NCI-H2171 (cell line): ENCODE measurements at places on chromosomes 6 and 20.

DNA sequence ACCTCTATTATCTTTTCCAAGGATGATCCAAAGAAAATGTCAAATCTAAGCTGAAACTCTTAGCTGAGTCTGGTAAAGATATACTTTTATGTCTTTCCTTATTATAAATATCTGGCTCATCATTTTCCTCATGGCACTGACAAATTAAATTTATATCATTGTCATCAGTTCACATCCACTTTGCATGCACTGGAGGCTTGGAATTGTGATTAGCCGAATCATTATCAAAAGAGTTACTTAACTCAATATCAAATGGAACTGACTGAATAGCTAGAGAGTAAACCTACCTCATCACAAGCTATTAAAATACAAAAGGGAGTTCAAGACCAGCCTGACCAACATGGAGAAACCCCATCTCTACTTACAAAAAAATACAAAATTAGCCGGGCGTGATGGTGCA, 713.9 kb upstream of the MARCKS start:
- no peak for DNase-seq

DNA sequence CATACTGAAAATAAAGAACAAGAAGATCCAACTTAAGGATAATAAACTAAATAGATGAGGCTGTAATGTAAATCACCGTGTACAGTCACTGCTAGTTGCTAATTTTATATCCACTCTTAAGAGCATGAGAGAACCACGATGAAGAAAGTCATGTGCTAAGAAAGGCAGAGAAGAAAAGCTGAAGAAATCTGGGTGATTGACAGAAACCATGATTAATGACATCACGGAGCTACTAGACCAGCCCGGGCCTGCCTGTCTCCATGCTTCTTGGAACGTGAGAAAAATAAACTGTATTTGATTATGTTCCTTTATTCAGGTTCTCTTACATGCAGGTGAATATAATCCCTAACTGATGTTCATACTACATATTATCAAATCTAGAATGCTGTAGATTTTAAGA, 84.2 kb upstream of the E2F3 start:
- DNase-seq: no peak

DNA sequence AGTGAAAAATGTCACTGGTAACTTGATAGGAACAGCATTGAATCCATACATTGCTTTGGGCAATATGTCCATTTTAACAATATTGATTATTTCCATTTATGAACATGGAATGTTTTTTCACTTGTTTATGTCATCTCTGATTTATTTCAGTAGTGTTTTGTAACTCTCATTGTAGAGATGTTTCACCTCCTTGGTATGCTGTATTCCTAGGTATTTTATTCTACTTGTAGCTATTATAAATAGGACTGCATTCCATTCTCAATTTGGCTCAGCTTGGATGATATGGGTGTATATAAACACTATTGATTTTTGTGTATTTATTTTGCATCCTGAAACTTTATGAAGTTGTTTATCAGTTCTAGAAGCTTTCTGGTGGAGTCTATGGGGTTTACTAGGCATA, 730.3 kb downstream of the DOK5 start:
- DNase-seq: no peak

GRCh38 chr6:157541618-157542413, 160.8 kb downstream of the ZDHHC14 start:
- no peak for DNase-seq

DNA sequence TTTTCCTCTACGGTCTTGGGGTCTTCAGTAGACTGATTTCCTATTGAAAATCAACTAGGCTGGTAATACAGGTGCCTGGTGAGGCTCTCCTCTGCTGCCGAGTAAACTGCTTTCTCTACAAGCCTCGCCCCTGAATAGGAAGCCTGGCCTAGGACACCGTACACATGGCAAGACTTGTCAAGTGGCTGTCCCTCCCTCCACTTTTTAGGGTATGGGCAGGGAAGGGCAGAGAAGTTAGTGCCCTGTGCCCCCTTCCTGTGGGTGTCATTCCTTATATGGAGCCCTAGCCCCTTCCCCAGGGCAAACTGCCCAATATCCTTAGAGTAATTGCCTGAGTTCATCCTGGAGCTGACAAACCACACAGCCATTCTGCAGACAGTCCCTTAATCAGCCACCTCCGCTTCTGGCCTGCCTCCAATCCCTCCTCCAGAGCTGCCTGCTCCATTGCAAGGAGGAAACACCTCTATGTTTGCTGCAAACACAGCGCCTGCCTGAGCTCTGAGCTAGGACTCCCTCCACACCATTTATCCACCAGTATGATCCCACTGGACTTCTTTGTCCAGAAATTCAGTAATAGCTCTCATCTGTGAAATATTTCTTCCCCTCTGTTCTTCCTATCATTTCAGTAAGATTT, 93.1 kb downstream of the CHD6 start:
- no peak for DNase-seq

GRCh38 chr6:81772741-81773140, 20.3 kb upstream of the TENT5A start:
- DNase-seq: no peak

DNA sequence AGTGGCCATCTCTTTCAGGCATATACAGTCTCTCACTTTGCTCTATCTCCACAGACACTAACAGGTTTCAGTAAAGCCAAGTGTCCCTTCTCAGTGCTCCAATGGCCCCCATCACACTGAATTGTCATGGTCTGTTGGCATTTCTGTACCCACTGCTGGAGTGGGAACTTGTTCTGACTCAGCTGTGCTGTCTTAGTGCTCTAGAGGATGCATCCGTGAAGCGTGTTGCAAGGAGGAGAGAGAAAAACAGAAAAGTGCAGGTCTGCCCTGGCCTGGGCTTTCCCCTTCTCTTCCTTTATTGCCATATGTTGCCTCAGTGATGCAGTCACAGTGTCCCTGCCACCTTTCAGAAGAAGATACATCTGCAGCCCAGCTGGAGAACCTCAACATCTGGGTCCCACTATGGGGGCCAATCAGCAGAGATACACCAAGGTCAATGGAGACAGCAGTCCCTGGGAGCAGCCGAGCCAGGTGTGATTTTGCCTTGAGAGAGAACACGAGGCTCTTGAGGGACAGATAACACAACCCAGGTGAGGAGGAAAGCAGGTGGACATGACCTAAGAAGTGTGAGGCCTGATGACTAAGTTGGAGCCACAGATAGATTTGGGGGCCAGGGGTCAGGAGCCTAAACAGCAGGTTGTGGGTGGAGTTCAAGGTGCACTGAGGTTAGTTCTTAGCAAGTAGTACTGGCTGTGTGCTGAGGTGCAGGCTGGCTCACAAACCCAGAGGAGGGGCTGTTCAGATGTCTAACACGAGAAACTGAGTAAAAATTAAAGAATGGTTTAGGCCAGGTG, 5.6 kb upstream of the PLCG1 start:
- DNase-seq: no peak

DNA sequence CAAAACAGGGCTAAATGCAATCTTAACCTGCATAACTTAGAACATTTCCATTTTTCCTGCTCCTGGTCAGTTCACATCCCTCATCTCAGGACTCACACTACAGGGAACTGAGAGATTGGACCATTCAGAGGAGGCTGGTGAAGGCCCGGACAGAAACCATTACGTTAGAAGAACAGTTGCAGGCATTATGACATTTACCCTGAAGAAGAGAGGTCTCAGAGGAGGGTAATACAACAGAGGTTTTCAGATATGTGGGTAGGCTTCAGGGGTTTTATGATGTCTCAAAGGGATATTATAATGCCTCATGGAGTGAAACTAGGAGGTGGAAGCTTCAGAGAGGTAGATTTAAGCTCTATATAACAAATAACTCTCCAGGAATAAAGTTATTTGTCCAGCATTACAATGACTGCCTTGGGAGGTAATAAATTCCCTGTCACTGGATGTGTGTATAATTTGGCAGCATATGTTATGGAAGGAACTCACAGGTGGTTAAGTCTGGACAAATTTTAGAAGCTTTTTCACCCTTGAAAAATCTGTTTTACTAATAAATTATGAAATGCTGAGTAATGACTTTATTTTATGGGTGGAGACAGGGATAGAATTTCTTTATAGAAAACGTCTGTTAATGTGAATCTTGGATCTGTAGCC, 36.7 kb upstream of the RIPOR2 start:
- DNase-seq: no peak

- DNase-seq: peak; percentile 97
Measured at GRCh38 chr6:36682328-36683144, 4.0 kb downstream of the CDKN1A start.

GRCh38 chr6:151121900-151122299, 117.9 kb upstream of the AKAP12 start:
- DNase-seq: peak; percentile 83

DNA sequence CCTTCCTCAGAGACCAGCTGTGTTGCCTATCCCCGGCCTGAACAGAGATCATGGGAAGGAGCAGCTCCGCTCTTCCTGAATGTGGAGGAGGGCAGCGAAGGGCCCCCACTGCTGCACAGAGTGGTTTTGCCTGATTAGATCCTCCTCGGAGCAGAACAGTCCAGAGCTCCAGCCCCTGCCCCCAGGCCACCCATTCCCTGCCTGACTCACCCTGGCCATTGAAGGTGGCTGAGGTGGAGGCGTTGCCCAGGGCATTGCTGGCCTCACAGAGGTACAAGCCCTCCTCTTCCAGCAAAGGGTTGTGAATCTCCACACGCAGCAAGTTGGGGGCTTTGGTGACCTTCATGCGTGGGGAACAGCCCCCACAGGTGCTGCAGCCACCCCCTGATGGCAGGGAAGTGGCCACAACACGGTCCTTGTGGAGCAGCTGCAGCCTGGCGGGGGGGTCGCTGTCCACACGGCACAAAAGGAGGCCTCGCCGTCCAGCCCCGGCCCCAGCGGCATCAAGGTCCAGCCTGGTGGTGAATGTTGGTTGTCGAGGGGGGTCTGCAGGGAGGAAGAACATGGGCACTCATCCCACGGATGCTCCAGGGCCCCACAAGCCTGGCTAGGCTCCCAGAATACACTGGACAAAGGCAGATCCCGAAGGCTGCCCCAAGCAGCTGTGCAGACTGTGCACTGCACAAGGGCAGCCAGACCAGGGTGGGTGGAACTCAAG, 14.7 kb downstream of the SIGLEC1 start:
- no peak for DNase-seq

DNA sequence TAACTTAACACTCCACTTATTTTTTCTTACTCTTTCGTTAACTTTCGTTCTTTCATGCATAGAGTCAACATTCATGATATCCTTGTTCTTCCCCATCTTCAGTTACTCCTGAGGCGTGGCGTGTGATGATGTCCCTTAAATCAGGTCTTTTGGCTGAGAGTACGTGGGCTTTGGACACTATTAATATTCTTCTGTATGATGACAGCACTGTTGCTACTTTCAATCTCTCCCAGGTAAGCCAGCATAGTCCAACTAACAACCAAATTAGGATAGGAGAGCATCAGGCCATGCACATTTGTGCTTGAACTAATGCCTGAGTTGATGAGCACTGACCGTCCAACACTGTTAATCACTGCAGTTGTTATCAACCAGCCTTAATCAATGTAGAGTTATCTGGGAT, 119.6 kb downstream of the TMEM242 start:
- no peak for DNase-seq

DNA sequence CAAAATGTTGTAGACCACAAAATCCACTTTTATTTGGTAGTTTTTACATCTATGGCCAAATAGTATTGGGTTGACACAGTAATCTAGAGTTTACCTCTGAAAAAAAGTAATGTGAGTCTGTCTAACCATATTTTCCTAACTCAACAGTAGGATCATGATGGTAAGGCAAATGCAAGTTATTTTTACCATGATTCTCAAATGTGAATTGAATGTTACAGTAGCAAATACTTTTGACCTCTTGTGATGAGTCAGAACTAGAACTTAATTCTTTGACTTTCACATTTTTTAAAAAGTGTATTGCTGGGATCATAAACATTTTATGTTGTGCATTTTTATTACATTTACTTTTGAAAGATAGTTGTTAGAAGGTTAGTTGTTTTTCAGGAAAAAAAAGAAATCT, 22.0 kb downstream of the RNF146 start:
- DNase-seq: no peak
